ENCODE measurements at places on chromosomes 5 and 9.

- no peak for DNase-seq
Observed at GRCh38 chr5:168946363-168946762, 354.6 kb downstream of the SLIT3 start.

DNA sequence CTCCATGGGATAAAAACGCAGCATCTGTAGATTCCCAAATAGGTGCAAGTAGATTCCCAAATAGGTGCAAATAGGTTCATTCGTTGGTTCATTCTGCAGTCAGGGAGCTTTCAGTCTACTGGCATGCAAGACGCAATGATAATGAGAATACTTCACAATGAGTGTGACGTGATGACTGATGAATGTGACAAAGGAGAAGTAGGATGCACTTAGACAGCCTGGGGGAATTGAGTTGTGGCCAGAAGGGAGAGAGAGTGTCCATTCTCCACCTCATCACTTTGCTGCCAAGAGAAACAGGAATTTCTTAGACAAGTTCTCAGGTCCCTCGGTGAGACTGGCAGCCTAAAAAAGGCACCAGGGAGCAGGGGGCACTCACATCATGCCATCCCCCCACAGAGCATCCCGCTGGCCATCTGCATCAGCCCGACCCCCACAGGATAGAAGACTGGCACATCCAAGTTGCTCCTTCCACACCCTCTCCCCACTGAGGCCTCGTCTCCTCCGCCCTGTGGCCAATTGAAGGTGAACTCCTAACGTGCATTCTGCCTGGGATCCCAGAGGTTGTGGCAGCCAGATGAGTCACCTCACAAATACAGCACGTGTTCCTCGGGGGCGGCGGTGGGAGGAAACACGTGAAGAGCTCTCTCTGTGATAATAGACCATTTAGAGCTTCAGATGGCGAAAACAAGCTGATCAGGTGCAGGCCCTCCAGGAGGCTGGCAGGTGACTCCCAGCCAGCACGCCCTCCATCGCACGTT, 19.9 kb upstream of the KCNIP1 start:
- no peak for DNase-seq

DNA sequence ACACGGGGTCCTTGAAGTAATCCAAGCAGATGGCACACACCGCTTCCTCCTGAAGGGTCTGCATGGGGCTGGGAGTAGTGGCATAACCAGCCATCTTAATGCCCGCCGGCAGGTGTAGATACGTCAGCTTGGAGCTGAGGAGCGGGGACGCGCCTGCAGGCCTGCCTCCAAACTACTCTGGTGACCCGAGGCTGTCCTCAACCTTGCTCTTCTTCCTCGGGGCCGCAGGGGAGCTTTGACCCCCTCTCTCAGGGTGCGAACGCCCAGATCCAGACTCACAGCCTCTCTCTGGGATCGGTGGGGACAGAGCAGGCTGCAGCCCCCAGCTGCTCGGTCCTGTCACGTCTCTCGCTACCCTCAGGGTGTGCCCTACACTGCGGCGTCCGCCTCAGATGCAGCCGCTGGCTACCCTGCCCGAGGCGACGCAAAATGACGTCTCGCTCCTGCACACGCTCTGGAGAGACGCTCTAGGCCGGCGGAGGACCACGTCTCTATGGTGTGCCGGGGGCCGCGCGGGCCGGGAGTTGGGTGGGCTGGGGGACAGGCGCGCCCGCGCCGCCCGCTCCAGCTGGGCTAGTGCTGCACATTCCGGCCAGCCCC, at the start of gene TRIM52:
Gene TRIM52 (minus strand): TSS at position 424 of the 600 bp plus-strand sequence. CDS start 330 bp downstream, at position 94.
- peak; percentile 84 for DNase-seq

DNA sequence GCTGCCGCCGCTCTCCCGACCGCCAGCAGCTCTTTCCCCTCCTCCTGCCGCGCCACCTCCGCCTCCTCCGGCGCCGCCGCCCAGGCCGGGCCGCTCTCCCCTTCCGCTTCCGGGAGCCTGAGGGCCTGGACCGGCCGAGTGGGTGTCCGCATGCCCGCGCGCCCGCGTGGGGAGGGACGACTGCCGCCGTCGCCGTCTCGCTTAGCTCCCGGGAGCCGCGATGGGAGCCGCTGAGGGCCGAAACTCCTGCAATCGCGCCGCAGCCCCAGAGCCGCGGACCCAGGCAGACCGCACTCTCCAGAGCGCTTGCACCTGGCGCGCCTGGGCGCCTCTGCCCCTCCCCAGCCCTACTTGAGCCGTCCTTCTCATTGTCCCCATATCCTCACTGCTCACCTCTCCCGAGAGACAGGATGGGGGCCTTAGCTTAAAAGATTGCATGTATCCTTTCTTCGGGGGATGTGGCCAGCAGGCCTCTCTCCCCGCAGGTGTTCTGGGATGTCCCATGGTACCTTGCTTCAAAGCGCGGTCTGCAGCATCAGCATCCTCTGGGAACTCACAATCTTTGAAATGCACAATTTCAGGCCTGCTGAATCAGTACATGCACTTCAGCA, at the start of gene ZDHHC21:
Gene ZDHHC21 (minus strand): TSS at position 182 of the 611 bp plus-strand sequence. CDS start 19,092 bp downstream, outside the sequence.
- peak; percentile 28 for DNase-seq

GRCh38 chr9:111926421-111926875, 29.8 kb downstream of the UGCG start:
- peak; percentile 21 for DNase-seq

DNA sequence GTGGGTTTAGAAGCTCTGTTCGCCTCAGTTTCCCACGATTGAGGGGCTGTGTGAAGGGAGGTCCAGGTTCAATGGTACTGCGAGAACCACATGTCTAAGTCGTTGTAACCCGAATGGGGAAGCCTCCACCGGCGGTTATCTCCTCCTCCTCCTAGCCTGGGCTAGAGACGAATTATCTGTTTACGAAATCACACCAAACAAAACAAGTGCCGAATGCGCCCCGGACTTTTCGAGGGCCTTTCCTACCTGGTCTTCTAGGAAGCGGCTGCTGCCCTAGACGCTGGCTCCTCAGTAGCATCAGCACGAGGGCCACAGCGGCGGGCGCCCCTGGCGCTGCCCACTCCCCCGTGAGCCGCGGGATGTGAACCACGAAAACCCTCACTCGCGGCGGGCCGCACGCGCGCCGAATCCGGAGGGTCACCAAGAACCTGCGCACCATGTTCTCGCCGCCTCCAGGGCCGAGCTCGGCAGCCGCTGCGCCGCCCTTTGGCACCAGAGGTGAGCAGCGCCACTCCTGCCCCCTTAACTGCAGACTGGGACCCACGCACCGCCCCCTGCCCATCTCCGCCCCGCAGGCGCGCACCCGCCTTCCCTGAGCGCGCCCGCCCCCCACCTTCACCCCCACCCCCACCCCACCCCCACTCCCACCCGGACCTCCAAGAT, at the start of gene CDKN2A:
Gene CDKN2A (minus strand): TSS at position 500 of the 663 bp plus-strand sequence.
- DNase-seq = no peak

GRCh38 chr5:159458217-159458711, 128.0 kb upstream of the IL12B start:
- DNase-seq = no peak

DNA sequence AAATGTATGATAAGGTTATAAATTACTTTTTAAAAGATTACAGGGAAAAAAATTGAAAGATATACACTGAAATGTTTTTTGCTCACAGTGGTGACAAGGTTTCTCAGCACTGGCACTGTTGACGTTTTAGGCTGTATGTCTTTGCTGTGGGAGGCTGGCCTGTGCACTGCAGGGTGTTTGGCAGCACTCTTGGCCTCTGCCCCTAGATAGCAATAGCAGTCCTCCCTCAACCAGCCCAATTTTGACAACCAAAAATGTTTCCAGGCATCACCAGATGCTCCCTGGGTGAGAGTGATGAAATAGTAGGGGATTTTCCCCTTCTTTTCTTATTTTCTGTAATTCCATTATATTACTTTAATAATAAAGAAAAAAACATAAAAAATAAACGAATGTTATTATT, 3.3 kb downstream of the CD274 start:
- no peak for DNase-seq

- DNase-seq = no peak
Observed at GRCh38 chr5:147081311-147081764, 153.5 kb upstream of the STK32A start.

- no peak for DNase-seq
Observed at GRCh38 chr5:67189931-67190330, 6.7 kb downstream of the CD180 start.

DNA sequence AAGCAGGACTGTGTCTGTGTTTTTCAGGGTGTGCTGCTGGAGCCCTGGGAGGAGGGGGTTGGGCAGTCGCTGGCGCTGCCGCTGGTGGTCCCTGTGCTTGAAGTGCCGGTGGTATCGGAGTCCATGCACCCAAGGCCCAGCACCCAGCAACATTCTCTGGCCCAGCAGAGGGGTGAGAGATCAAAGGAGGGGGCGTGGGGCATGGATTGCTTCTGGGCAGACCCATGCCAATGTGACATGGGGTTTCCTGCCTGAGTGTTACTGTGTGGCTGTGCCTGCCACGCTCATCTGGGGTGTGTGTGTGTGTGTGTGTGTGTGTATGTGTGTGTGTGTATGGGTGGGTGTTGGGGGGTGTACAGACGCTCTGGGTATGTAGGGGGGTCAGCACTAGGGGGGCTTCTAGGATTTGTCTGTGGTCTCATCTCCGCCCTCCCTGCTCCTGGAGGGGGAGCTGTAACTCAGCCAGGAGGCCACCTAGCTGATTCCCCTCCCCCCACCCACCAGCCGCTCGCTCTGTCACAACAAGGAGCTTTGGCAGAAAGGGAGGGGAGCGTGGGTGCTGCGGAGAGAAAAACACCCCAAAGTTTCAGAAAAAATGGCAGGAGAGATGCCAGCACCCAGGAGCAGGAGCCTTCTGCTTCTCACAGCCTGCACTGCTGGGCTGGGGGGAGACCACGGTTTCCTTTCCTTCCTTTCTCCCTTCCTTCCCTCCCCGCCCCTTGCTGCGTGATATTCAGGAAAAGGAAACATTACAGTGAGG, 35.9 kb upstream of the HSPA9 start:
- no peak for DNase-seq

GRCh38 chr5:74326571-74327338, 313.8 kb downstream of the ENC1 start:
- peak; percentile 75 for DNase-seq

DNA sequence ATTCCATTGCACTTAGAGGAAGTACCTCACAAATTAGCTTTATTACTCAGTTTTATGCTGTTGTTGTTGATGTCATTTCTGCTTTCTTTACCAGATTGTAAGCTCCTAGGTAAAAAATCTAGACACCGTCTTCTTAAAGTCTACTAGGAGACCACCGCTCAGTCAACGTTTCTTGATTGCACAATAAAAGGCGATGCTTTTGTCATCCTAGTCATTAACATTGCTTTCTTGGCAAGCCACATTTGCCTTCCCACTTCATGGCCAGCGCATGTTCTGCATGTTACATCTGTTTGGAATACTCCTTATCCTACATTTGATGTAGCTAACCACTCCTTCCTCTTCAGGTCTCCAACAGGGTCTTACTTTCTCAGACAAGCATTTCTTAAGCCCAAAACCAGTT, 464.0 kb upstream of the TUSC1 start:
- no peak for DNase-seq

- DNase-seq = no peak
Observed at GRCh38 chr5:122412966-122413365, 100.9 kb downstream of the SNCAIP start.

GRCh38 chr9:110031511-110032173, 176.3 kb downstream of the C9orf152 start:
- no peak for DNase-seq

DNA sequence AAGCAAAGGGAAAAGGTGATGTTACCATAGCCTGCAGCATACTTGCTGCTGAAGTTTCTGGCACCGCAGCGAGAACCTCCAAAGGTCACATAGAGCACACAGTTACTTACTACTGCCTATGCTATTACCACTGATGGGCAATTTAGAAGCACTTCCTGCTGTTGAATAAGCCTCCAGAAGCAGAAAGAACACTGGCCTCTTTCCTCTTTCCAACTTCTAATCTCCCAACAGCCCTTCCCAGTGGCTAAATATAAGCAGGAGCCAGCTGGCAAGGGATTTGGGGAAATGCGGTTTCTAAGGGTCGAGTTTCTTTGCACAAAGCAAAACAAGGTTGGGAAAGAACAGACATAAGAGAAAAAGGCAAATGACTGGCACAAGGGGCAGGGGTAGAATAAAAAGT, 669.2 kb upstream of the ACO1 start:
- DNase-seq = no peak

- no peak for DNase-seq
Observed at GRCh38 chr9:136970361-136970760, 6.9 kb upstream of the PTGDS start.

- no peak for DNase-seq
Observed at GRCh38 chr9:82180711-82181110, 192.1 kb downstream of the SPATA31D1 start.

- no peak for DNase-seq
Observed at GRCh38 chr5:148343046-148343407, 7.7 kb downstream of the SPINK9 start.

DNA sequence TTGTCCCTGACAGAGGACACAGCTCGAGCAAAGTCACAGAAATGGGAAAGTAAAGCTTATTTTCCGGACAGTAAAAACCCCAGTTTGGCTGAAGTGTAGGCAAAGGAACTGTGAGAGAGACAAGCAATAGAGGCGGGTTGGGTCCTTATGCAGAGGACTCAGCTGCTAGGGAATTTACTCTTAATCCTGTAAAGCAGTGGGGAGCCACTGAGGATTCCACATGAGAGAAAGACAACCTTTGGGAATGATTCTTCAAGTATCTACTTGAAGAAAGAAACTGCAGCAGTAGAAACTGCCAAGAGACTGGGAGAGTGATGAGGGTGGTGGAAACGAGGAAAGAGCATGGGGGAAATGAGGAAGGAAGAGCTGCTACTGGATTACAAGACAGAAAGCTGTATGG, 20.2 kb downstream of the ASTN2 start:
- no peak for DNase-seq

DNA sequence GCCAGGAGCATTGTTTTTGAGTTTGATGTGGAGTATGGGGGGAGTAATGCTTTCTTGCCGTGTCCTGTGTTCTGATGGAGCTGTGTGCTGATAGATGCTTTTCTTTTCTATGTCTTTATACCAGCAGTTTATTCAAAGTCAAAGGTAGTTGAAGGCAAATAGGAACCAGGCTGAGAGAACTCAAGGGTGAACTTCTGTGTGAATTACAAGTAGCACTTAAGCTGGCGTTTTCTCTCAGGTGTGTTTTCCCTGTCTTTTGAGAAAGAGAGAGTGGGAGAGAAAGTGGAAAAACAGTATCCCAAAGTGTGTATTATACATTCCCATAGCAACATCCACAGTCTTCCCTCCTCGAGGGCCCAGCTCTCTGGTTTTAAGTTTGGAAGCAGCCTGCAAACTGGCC, 1.5 kb downstream of the TNFAIP8 start:
- no peak for DNase-seq

- DNase-seq = no peak
Observed at GRCh38 chr5:78813906-78814530, 165.4 kb upstream of the LHFPL2 start.

DNA sequence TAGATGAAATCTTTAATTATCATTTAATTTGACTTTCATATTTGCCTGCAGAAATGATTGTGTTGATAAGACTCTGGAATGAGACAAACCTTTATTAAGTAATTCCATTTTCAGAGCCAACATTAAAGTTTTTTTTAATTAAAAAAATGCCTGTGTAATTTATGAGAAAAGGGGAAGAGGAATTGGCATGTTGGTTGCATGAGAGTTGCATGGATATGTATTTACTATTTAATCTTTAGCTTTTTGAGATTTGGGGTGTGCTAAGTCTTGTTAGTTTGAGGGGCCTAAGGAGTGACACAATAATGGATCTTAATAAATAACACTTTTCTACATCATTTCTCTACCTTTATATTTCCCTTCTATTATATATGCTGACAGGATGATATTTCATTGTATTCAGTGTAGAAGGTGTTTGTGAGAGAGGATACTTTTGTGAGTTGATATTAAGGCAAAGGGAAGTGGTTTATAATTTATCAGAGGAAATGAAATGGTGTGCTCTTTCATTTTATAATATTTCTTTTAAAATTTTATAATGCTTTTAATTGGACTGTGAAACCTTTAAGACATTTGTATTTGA, 54.9 kb downstream of the PIK3R1 start:
- DNase-seq = no peak
